Stimulated activated CD4-positive, alpha-beta T cell treated with anti-CD3 and anti-CD28 coated beads, TNF-alpha, amount 100 ng/mL, for 48 hours (primary cell): ENCODE measurements at places on chromosomes 5 and 9.
A peak's percentile ranks its signal among the peaks of the same experiment; 100 is the strongest.

- no peak for DNase-seq
These were observed 8.3 kb downstream of the FABP6 start for GRCh38 chr5:160237571-160238093.

GRCh38 chr9:32965566-32965965 is 35.9 kb downstream of the APTX start:
- no peak for DNase-seq

DNA sequence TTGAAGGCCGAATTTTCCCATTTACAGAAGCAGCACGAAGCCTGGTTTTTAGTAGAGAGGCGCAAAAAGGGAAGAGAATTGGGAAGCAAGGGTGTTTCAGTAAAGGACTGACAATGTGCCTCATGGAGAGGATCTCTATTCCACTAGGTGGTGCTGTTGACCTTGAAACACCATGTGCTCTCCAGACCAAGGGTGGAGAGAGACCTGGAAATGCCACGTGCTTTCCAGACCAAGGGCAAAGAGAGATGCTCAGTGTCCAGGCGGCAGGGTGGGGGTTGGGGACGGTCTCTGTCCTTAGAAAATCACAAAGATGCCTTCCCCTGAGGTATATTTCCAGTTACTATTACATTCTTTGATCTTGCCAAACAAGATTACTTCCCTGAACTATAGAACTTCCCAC is 425.3 kb downstream of the CSNK1G3 start:
- no peak for DNase-seq

GRCh38 chr5:152309926-152310450 is 95.1 kb downstream of the NMUR2 start:
- DNase-seq, result no peak

DNA sequence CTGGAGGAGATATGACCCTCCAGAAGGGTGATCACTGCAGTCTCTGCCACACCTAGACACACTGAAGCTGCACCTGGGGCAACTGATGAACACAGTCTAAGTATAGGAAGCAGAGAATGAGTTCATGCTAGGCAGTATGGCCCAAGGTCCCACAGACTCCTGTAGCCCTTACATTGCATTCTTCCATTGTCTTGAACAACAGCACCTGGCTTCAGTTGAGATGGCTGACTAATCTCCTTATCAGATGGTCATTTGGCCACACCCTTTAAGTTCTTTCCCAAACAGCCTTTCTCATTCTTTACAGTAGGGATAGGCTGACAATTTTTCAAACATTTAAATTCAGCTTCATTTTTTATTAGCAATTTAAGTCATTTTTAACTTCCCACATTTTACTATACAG is 23.1 kb downstream of the CENPK start:
- no peak for DNase-seq

GRCh38 chr5:178474562-178475184 is 115.5 kb downstream of the COL23A1 start:
- DNase-seq, result no peak

GRCh38 chr9:100774962-100775361 is 197.1 kb downstream of the CAVIN4 start:
- no peak for DNase-seq

DNA sequence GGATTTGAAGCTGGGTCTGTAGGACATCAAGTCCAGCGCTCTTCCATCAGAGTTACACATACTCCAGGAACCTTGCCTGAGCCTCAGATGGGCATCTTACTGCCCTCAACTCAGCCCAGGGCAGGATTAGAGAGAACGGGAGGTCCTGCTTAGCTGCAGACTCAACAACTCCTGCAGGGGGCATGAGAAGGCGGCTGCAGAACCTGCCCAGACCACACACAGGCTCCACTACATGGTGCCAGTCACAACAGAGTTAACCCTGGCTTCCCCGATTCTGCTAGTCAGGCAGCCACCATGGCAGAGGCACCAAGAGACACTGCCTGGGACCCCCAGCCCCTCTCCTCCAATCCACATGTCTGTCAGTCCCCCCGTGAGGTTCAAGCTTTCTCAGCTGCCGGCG is 23.9 kb upstream of the CPLX2 start:
- DNase-seq, result no peak

- no peak for DNase-seq
These were observed 118.8 kb downstream of the CDC42SE2 start for GRCh38 chr5:131382407-131383395.

DNA sequence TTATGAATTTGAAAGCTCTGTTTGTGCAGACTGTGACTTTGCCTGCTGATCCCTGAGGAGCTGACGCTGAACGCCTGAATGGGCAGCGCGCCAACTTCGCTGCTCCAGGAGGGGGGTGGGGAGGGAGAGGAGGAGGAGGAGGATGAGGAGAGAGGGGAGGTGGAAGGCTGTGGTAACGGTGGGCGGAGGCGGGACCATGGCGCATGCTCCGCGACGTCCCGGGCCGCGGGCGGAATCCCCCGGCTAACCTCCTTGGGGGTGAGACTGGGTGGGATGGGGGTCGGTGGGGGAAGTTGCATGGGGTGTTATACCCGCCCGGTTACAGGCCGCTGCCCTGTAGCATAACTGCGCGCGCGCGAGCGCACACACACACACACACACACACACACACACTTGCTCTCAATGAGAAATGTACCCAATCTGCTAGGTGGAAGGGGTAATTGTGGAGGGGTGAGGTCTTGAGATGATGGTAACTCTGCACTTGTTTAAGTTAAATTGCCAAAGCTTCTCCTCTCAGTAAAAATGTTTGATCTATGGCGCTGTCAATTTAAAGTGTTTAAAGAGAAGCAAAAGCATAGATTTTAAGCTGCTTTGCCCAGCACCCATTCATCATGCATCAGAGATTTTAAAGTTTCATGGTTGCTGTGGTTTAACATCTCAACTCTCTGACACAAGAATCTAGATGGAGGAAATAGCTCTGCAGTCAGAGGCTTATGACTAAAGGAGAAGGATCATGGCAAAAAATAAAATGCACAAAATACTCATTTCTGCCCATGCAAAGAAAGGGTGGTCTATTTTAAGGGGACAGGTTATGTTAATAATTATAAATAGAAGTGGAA is 76.6 kb upstream of the TBCA start:
- DNase-seq, result peak; percentile 21

GRCh38 chr5:58764199-58764598 is 181.3 kb downstream of the RAB3C start:
- DNase-seq, result no peak

GRCh38 chr5:142314606-142315005 is 10.2 kb downstream of the SPRY4 start:
- no peak for DNase-seq

DNA sequence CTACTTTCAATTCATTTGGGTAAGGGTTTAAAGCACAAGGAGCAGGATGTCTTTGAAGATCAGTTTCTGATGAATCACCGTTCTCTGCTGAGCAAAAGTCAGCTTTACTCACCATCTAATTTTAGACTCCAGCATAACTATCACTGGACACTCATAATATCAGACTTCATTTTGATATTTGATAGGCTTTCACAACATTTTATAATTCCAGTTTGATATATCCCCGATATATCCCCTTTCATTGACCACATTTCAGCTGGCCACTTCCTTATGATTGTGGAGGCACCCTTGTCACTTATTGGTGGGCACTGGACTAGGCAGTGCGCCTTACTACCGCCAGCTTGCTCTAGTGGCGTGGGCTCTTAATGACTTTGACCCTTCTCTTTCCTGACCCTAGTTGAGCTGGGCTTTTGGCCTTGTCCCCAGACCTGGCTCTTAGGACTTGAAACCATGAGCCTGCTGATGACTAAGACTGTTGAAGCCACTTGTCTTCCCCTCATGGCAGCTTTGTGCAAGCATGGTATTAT is 46.8 kb downstream of the CYSTM1 start:
- DNase-seq, result no peak

- DNase-seq, result no peak
These were observed 25.8 kb upstream of the FRRS1L start for GRCh38 chr9:109192732-109193361.

DNA sequence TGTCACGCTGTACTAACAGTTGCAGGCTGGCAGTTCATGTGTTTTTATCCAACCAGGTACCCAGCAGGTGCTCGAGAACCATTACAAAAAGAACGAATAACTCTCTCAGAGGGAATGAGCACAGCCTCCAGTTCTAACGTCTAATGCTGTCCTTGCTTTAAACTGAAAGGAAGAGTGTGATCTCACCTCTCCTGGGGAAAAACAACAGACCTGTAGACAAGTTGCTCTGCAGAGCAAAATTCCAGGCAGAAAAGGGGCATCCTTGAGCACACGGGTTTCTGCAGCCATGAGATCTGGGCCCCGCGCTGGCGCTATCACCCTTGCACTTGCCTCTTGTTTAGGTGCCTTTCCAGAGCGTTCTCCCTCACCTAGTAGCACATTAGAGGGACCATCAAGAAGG is 92.5 kb upstream of the DNAH5 start:
- DNase-seq, result no peak

DNA sequence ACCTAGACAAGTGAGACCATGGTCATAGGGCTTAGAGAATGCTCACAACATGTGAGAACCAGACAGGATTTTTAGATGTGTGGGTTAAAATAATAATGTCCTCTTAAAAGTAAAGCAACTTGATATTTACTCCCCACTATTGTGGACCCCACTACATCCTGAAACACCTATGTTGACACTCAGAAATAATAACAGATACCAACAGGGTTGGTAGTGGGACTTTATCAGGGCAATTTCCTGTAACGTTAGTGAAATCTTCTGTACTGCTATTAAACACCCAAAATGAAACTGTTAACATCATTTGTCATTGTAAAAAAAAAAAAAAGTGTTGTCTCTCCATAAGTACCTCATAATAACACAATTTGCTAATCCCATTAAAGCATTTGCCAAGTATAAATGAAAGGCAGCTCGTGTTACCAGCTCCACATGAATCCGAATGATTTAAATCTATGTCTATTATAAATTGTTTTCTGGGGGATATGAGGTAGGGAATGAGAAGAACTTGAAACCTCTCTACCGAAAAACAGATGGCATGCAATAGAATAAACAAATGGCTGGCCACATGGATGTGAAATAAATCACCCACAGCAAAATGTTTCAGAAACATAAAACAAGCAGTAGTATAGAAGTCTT is 285.9 kb downstream of the ARHGEF28 start:
- no peak for DNase-seq

DNA sequence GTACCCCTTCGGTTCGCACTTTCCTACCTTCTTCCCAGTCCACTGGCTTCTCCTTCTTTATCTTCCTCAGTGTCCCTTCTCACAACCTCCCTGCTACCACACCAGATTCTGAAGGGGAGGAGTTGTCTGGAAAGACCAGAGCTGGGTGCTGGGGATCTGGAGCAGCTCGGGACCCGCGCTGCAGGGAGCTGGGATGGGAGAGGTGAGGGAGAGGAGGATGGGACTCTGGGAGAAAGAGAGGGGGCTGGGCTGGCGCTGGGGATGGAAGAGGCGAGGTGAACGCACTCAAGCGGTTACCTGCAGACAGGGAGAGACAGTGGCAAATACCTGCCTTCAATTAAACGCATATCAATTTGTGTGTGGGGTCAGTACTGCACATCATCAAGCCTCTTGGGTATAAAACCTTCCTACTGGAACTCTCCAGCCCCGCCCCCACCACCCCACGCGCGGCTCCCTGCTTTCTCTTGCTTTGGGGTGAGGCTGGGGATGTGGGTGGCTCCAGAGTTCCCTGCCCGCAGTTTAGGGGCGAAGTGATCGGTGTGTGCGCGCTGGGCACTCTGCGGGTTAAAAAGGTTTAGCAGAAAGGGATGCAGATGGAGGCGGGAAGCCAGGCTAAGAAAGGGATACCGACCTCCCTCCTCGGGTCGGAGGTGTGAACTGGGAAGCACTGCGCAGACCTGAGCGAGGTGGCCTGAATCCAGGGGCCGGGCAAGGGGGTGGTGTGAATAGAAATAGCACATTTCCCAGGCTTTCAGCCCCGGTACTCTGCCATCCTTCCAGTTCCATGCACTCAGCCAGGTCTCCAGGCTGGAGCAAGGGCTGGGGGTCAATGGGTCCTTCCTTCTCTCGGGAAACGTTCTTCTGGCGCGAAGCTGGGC is 977 bp upstream of the PAM start:
- DNase-seq, result no peak

- no peak for DNase-seq
These were observed 198.1 kb downstream of the GADD45G start for GRCh38 chr9:89802781-89803355.

GRCh38 chr5:126456217-126456820 is 33.1 kb downstream of the GRAMD2B start:
- no peak for DNase-seq

GRCh38 chr9:133737774-133738639 is at the start of gene SARDH:
SARDH (minus strand) TSS chr9:133738352; CDS start chr9:133734173, 4,179 bp downstream.
- DNase-seq, result no peak

- no peak for DNase-seq
These were observed 1.8 kb downstream of the SQSTM1 start for GRCh38 chr5:179822444-179822990.

- DNase-seq, result no peak
These were observed 183.7 kb downstream of the ZNF462 start for GRCh38 chr9:107046692-107047091.

- no peak for DNase-seq
These were observed 16.3 kb upstream of the NPM1 start for GRCh38 chr5:171371326-171371725.

GRCh38 chr9:68974431-68974830 is 39.5 kb downstream of the PRKACG start:
- DNase-seq, result no peak

- DNase-seq, result no peak
These were observed at the start of gene RAI14 for GRCh38 chr5:34656001-34656699. RAI14 (plus strand) TSS chr5:34656328; CDS start chr5:34686920, 30,592 bp downstream.

GRCh38 chr9:2610985-2611384 is 10.6 kb upstream of the VLDLR start:
- no peak for DNase-seq

- DNase-seq, result no peak
These were observed 43.1 kb upstream of the RXRA start for GRCh38 chr9:134283111-134283515.

- no peak for DNase-seq
These were observed 1.2 kb downstream of the FANCC start for GRCh38 chr9:95316274-95316673.

GRCh38 chr5:1151316-1151715 is 39.5 kb upstream of the SLC12A7 start:
- DNase-seq, result no peak

- no peak for DNase-seq
These were observed 54.8 kb downstream of the MRPS27 start for GRCh38 chr5:72265032-72265877.

DNA sequence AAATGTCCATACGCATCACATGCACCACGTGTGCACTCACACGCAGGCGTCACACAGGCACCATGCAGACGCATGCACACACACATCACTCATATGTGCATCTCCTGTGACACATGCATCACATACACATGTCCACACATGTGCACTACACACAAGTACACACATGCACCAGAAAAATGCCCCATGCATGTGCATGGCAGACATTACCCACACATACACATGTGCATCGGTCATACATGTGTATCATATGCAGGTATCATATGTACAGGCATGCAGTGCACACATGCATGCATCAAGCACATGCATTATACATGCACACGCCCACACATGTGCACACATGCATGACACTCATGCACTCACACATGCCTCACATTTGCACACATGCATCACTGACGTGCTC is 26.1 kb downstream of the ADAMTS2 start:
- no peak for DNase-seq
